ENCODE measurements at places on chromosomes 7 and 10.

- DNase-seq = no peak
Observed at GRCh38 chr7:140540136-140540777, 61.0 kb upstream of the MKRN1 start.

- no peak for DNase-seq
Observed at GRCh38 chr7:147276783-147277370, 1160.3 kb downstream of the CNTNAP2 start.

- no peak for DNase-seq
Observed at GRCh38 chr7:4233146-4233545, 448.9 kb upstream of the FOXK1 start.

GRCh38 chr7:139328375-139328774 lies 12.8 kb upstream of the FMC1 start:
- no peak for DNase-seq

- DNase-seq = no peak
Observed at GRCh38 chr7:47940088-47941013, 7.9 kb downstream of the PKD1L1 start.

GRCh38 chr7:95919556-95919955 lies 147.2 kb downstream of the DYNC1I1 start:
- no peak for DNase-seq
